ENCODE measurements at places on chromosomes 2 and 18.

- no peak for DNase-seq
Observed at GRCh38 chr2:37773371-37774130, 102.1 kb upstream of the CDC42EP3 start.

GRCh38 chr2:120988051-120988699 is 252.5 kb downstream of the GLI2 start:
- DNase-seq: no peak

DNA sequence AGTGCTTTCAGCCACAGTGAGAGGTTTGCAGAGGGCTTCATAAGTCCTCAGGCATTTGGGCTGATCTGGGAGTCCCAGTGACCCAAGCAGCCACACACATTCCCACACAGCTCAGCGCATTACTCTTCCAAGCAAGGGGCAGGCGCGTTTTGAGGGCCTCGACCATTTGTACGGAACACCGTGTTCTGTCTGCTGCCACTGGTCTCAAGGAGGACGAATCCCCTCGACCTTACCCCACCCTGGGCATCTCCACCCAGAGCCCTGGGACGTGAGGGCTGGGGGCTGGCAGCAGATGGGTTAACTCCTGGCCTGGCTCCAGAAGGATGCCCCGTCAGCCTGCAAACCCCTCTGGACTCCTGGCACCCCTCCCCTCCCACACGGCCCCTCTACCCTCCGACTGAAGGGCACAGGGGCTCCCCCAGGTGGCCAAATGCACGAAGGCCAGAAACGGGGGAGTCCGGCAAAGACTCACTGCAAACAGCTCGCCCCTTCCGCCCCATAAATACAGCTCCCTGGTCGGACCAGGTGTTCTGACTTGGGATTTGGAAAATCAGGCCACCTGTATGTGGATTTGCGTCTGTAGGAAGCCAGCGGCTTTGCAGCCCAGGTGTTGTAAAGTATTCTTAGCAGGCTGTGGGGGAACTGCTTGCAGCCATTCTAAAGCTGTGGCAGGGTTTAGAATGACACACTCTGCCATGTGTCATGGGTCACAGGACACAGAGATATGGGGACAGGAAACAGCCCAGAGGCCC is 33.6 kb upstream of the PTMA start:
- peak; percentile 16 for DNase-seq

DNA sequence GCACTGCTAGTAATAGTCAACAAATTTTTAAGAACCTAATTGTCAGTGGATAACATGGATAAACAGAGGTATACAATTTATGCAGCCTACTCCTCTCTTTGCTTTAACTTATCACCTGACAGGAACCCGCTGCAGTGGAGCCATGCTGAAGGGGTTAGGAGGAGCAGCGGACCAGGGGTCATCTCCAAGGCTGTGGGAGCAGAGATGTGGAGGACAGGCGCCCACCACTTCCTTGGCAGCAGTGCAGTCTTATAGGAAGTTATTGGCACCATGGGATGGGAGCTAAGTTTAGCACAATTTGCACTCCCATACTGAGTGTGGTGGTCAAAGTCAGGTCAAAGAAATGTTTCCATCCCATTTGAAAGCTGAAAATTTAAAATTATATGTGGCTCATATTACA is 35.6 kb downstream of the HDLBP start:
- no peak for DNase-seq

DNA sequence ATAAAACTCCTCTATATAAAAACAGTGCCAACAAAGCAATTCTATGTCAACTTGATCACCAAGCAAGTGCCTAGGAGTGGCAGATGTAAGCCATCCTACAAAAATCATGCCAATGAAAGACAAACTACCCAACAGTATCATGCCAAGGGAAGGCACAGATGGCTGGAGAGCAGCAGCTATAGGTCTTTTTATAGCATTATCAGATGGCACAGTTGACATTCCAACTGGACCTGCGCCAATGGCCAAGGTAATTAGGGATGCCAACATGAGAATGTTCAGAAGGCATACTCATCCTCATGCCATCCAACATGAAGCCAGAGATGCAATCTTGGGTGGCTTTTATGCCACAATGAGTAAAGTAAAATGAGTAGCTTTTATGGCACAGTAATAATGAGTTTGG is 237.3 kb downstream of the OTX1 start:
- DNase-seq: no peak

- DNase-seq: no peak
Observed at GRCh38 chr18:65753520-65753919, 2.7 kb downstream of the CDH7 start.

GRCh38 chr2:8858264-8858663 is 20.9 kb upstream of the KIDINS220 start:
- no peak for DNase-seq

GRCh38 chr2:156457523-156458517 is 21.6 kb downstream of the GPD2 start:
- DNase-seq: no peak

- no peak for DNase-seq
Observed at GRCh38 chr2:102268510-102269199, 42.7 kb upstream of the IL1RL1 start.

- DNase-seq: no peak
Observed at GRCh38 chr2:28991021-28991420, 9.9 kb downstream of the TOGARAM2 start.

- no peak for DNase-seq
Observed at GRCh38 chr2:16160281-16161084, 220.1 kb downstream of the MYCN start.

DNA sequence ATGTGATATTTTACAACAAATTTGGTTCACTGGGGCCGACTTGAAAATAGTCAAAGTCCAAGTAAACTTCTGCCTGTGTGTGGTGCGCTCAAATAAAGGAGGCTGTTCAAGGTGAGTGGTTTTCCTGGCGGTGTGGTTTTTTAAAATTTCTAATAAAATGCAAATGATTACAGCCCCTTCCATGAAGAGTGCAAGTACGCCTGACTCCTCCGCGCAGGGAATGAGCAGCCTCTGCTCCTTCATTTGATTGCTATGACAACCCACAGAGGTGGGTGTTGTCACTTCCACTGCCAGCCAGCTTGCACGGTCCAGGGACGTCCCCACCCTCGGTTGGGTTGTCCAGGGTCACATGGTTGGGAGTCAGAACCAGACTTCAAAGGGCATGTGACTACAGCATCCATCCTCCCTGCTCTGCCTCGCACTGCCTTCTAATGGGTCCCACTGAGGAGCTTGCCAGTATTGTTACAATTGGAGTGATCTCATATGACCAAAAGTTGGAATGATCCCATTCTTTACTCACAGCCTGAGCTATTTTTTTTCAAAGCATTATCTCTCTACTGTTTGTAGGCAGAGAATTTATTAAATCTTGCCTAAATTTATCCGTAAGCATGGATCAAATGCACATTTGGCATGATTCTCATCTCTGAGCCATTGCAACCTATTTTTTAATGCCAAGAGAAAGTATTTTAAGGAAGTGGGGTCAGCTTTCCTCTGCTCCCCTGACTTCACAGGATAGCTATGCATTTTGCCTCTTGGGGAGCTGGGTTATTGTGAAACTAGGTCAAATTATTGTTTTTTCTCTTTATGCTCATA is 121.3 kb downstream of the AGAP1 start:
- DNase-seq: no peak

GRCh38 chr2:182522405-182522896 is 95.6 kb upstream of the PDE1A start:
- DNase-seq: no peak

DNA sequence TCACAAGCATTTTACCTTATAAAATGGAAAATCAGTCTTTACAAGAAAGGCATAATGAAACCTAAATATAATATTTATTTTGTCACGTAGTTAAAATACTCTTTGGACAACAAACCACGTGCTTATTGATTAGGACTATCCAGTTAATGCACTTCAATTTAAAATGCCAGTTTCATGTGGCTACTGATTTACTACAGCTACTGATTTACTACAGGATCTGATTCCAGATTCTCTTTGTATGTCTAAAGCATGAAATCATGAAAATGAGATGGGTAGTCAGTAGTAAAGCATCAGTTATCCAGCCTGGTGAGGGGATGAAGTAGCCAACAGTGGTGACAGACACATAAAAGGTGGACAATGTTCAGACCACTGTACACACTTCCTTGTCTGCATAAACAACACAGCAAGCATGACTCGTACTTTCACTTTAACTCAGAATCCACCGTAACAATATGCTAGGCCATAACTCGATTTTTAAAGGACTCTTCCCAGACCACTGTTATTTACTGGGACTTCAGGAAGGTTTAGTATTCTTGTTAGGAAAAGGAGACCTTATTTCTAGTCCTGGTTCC is 24.9 kb downstream of the ACAA2 start:
- DNase-seq: no peak

GRCh38 chr2:210227290-210228088 is 2.2 kb upstream of the ACADL start:
- no peak for DNase-seq

DNA sequence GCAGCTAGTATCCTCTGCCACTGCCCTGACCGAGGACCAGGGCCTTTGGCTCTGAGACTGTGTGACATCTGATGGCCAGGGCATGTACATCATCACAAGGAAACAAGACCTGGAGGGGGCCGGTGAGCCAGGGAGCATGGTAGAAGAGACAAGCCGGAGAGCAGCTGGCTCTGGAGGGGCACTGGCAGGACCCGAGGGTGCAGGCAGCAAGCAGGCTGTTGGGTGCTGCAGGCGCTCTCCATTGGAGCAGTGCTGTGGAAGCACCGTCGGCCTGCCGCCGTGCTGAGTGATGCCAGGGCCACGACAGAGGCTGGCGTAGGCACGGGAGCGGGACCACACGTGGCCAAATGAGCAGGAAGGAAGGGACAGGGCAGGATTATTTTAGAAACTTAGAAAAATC is 335.2 kb downstream of the GBX2 start:
- DNase-seq: no peak
